ENCODE measurements at places on chromosomes 16 and 17. TPM values are rescaled to one million over a fixed set of nuclear protein-coding genes. Genes with fewer than 3 reads are reported as not detected.

TP53TG3F gene
- not detected for total RNA-seq

DNA sequence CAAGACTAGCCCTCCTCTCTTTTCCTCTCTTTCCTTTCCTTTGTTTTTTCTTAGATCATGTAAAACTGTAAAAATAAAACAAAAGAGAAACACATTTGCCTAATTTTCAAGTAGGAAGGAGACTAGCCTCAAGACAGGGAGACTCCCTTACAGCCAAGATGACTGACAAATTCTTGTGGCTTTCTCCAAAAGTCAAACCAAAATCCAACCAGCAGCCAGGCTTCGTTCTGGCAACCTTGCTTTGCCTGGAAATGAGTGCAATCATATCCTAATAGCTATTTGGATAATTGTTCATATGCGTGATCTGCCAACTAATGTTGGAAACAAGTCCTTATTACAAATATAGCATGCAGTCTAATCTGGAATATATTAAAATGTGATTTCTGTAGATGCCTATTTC is 868.9 kb upstream of the SOX9 start:
- no peak for DNase-seq

DNA sequence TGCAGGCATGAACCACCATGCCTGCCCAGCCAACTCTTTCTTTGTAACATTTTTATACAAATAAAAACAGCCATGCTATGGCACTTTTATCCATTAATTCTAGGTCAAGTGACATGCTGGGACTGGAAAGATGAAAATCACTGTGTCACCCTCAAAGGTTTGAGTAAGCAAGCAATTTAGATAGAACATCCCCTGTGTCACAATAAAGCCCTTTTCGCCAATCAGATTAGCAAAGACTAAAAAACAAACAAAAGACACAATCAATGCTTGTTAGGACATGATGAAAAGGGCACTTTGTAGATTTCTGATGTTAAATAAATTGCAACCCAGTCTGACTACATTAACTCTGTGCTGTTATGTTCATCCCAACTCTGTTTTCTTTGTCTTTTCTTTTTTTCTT is 26.4 kb downstream of the CHP2 start:
- DNase-seq, result no peak

- no peak for DNase-seq
These were observed 42.3 kb downstream of the BEAN1 start for GRCh38 chr16:66469291-66469946.

DNA sequence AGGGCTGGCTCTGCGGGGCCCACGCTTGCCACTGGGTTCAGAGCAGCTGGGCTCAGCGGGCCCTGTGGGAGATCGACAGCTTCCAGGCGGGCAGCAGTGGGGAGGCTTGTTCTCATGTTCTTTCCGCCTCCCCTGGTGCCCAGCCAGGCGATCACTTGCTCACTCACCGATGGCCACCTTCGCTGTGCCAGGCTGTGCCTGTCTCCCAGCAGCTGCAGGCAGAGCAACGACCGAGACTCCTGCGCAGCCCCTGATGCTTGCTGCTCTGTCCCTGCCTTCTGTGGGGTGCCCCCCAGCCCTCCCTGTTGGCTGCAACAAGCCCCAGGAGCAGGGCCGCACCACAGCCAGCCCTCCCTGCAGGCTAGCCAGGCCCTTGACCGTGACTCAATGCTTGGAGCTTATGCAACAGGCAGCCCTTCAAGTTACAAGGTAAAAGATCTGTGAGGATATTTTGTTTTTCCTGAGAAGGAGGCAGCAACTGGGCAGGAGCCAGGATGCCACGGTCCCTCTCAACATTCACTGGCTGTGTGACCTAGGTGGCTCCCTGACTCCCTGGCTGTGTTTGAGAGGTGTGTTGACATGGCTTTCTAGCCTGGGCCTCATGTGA is 9.6 kb upstream of the SPNS2 start:
- no peak for DNase-seq
